Liver (tissue), 10 donors: ENCODE measurements at places on chromosomes 11 and 22. TPM values are rescaled to one million over a fixed set of nuclear protein-coding genes. Genes with fewer than 3 reads are reported as not detected.

USP2 gene
- 0.65 TPM for total RNA-seq

DNA sequence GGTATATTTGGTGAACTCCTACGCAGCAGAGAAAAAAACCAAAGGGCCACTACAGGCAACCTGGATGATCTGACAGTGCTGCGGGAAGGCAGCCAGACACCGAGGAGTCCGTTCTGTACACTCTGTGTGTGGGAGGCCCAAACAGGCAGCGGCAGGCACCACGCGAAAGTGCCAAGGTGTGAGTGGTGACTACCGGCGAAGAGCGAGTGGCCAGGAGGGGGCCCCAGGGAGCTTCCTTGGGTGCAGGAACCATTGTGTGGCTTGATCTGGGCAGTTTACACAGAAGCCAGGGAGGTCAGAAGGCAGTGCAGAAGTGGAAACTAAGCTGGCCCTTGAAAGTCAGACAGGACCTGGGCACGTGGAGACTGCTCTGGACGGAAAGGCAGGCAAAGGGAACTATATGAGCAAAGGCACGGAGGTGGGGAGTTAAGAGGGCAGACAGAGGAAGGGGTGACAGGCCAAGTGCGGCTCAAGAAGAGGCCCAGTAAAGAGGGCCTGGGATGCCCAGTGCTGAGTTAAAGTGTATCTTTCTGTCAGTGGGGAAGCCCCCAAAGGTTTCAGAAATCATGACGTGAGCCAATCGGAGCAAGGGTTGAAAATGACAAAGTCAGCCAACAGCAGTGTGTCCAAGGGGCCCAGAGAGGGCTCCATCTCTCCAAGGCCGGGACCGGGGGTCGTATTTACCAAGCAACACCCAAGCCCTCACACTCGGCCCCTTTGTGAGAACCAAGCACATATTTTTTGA, 10.6 kb downstream of the TMEM184B start:
- DNase-seq: no peak

- DNase-seq: no peak
Measured at GRCh38 chr11:119580081-119580480, 148.9 kb downstream of the NECTIN1 start.

DNA sequence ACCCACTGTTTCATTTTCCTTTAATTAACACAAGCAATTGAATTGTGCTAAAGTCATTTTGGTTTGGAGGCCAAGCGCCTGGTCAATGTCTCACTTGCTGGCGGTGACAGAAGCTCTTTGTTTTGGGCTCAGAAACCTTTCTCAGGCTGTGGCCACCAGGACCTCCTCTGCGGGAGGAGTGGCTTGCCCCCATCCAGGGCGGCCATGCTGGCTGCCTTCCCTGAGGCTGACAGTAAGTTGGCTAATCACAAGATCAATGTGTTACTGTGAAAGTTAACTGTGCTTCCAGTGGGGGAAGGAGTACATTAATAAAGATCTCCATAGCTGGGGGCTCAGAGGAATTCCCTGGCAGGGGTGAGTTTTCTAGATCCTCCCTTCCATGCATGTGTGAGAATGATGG, 1074.5 kb downstream of the NTM start:
- no peak for DNase-seq

SPTBN2 gene
- total RNA-seq: 103 TPM
